ENCODE measurements at places on chromosomes 6 and 20.

GRCh38 chr20:51687108-51687507, 81.1 kb downstream of the ATP9A start:
- no peak for DNase-seq

DNA sequence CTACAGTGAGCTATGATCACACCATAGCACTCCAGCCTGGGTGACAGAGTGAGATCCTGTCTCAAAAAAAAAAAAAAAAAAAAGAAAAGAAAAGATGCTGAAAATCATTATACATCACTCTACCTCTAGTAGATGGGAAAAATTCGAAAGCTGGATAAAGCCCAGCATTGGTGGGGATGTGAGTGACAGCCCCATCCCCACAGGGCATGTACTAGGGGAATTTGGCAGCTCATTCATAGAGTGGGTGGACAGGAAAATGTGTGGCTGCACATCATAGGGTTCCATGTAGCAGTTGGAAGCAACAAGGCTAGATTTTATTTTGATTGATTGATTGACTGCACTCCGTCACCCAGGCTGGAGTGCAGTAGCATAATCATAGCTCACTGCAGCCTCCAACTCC, 42.0 kb downstream of the MRPL14 start:
- DNase-seq = no peak

DNA sequence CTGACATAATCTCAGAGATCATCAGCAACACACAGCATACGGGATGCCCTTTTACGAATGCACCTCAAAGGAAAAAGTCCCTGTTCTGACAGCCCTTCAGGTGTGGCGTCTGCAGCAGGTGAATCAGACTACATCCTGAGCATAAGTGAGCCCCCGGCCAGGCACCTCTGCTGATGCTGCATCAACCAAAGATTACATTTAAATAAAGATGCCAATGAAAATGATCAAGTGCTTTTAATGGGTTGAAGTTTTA, 58.7 kb downstream of the INSM1 start:
- DNase-seq = no peak

GRCh38 chr6:119476554-119476953, 127.0 kb upstream of the MAN1A1 start:
- no peak for DNase-seq

DNA sequence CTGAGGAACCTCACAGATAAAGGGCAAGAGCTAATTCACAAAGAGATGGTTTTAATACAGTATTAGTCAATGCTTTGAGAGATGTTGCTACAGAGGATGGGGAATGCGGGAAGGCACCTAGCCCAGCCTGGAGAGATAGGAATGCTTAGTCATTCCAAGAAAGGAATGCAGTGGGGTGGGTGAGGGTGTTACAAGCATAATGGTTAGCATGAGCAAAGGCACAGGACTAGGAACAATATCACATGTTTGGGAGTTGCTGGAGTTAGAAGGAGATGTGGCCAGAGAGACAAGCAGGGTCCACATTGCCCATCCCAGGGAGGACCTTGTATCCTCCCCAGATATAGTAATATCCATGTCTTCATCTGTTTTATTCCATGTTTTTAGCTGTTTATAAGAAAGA, 107.0 kb upstream of the OGFRL1 start:
- DNase-seq = no peak

- no peak for DNase-seq
Measured at GRCh38 chr20:19079536-19080299, 132.7 kb upstream of the SLC24A3 start.

DNA sequence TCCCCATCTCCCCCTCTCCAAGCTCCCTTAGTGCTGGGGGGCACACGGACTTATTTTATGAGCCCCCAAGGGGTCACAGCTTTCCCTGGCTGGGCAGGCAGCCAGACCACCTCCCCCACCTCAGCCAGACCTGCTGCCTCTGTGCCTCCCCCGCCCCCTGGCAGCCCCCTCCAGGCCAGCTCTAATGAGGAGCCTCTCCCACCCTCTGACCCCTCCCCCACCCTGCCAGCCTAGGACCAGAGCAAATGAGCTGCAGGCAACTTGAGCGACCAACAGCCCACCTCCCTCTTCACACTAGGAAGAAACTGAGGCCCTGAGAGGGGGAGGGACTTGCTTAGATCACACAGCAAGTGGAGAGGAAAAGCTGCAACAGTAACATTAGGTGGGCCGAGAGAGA, 1.9 kb downstream of the GDF5 start:
- DNase-seq = no peak

- DNase-seq = no peak
Measured at GRCh38 chr6:160428069-160428430, 79.9 kb downstream of the SLC22A3 start.

GRCh38 chr6:87944541-87944954, 103.1 kb upstream of the SPACA1 start:
- no peak for DNase-seq

DNA sequence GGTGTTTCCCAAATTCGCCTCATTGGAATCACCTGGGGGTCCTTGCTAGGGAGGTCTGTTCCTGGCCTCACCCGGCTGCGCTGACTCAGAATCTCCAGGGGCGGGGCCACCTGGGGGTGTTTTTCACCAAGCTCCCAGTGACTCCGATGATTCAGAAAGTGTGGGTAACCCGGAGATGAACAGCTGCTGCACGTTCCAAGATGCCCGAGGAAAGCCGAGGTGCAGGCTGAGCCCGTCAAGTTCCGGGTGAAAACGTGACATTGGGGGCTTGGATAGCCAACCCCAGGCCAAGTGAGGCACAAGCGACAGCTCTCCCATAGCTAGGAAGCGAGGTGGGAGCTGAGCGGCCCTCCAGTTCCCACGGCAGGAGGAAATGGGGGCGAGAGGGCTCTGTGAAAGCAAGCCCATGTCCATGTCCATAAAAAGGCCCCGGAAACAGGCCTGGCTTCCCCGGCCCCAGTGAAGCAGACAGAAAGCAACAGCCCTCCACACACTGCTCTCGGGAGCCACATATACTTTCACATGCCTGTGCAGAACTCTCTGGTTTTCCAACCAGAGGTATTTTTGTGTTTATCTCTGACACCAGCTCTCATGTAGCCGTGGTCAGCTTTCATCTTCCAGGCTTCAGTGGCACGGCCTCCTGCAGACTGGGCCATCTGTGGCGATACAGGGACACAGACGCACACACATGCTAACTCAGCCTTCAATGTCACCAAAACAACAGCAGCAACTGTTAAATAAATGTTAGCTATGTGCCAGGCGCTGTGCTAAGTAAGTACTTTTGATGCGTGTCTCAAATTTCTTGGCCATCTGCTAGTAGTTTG, 90.7 kb upstream of the CCDC28A start:
- no peak for DNase-seq

DNA sequence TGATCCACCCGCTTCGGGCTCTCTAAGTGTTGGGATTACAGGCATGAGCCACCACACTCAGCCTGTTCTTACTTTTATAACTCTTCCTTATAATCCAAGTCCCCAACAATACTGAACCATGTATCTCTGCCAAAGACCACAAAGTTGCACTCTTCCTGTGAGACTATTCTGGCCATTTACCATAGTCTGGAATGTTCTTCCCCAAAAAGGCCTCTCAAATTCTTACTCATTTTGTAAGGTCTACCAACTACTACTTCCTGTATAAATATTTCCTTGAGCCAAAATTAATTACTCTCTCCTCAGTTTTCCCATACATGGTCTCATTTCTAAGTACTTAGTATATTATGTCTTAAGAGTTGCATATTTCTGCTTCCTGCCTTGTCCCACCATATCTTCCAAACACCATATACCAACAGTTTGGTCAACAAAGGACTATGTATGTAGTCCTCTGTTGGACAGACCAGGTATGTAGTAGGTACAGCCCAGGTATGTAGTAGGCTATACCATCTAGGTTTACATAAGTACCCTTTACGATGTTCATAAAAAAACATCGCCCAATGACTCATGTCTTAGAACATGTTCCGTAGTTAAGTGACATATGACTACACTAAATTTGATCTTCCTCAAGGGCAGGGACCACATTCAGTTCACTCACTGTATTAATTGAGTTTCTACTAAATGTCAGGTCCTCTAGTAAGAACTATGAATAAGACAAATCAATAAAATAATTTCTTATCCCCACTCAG, 22.0 kb downstream of the RANBP9 start:
- no peak for DNase-seq

DNA sequence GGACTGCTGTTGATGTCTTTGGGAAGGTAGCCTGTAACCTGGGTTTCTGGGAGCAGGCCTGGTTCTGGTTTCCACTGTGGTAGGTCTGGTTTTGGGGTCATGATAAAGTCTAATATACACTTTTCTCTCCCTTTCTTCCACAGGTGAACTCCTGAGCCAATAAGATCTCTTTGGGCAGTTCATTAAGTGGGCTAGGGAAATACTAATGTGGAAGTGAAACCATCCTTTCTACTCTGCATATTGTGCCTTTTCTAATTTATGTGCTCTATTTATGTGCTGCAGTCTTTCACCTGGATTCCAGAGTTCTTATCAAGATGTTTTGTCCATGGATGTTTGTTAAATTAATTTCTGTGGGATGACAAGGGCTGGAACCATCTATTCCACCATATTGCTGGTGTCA, 165.7 kb upstream of the PTPRK start:
- DNase-seq = no peak

DNA sequence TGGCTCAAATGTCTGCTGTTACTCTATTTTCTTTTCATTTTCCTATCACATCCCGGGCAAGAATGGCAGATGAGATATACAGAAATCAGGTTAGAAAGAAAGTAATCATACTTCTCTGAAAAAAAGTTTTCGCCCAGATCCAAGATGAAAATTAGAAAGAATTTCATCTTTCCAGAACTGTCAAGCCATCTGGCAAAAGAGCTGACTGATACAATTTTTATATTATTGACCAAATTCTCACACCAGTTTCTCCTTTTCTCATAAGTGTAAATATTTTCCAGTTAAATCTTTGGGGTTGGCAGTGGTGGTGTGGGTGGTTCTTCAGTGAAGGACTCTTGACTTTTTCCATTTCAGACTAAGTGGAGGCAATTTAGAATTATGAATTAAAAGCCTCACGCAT, 371.9 kb downstream of the CD83 start:
- no peak for DNase-seq

GRCh38 chr20:5835321-5835821, 85.2 kb downstream of the SHLD1 start:
- DNase-seq = no peak

- no peak for DNase-seq
Measured at GRCh38 chr6:33757906-33758305, 11.2 kb upstream of the IP6K3 start.

GRCh38 chr6:292506-293192, 362 bp downstream of the DUSP22 start:
- no peak for DNase-seq

DNA sequence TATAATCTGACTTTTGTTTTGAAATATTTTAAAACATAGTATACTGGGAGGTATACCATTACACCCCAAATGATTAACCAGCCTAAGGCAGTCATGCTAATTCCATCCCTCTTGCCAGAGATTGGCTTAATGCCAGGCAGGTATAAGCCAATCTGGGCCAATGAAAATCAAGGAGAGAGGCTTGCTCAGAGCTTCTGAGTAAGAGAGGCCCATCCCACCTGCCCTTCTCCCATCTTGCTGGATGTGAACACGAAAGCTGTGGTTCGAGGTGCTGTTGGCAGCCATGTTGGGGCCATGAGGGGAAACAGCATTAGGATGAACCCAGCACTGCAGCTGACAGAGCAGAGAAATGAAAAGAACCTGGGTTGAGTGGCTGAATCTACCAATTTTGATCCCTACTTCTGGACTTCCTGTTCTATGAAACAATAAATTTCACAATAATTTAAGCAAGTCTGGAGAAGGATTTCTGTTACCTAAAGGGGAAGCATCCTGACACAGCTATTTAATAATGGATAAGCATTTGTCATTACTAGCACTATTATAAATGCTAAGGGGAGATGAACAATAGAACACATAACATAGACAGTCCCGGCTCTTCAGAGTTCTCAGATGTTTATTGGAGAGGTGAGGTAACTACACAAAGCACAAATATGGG, 152.3 kb downstream of the CDC5L start:
- no peak for DNase-seq

DNA sequence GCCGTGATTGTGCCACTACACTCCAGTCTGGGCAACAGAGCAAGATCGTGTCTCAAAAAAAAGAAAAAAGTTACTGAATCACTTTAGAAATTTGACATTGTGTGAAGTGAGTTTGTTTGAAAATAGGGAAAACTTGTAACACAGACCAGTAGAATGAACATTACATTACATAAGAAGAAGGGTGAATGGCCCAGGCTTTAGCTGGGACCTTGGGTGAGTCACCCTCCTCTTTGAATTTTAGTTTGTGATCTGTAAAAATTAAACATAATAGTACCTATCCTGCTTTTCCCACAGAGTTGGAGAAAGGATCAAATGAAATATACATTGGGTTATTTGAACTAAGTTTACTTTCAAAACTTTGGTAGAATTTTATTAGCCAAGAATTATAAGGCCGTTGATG, 56.3 kb downstream of the KCNS1 start:
- DNase-seq = no peak

DNA sequence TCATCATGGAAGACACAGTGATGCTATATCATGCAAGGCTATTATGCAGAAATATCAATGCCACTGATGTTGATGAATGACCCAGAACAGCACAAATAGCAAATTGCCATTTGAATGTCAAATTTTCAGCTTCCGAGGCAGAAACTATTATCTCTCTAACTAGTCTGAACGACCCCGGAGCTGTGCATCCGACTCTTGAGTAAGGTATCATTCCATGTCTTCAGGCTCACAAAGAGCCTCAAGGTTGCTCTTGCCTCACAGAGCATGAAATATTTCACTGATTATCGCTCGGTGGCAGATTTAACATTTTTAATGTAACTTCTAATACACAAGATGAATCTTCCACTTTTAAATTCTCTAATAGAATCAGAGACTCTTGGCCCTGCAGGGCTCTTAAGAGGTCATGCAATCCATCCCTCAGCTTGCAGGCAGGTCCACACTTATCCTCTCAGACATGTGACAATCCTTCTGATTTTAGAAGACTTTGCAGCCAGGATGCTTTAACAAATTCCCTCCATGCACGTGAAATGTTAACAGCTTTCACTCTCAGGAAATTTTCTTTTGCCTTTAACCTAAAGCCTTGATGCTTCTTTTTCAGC, 221.0 kb downstream of the FRK start:
- DNase-seq = no peak

DNA sequence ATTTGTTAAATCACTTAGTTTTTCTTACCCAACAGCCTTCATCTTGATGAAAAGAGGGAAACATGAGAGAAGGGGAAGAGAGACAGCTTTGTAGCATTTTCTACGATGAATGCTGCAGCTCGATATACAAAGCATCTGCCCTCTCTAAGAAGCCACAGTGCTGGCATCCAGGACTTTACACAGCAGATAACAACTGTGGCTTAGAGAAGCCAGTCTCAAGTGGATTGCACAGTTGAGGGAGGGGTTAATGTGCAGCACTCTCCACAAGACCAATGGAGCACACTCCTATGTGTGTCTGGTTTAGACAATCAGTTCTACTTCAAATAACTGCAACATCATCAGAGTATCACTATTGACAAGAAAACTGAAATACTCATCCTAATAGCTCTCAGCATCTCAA, 5.8 kb downstream of the C6orf120 start:
- no peak for DNase-seq

GRCh38 chr6:125549202-125549884, 200.1 kb upstream of the HEY2 start:
- no peak for DNase-seq

Measured in NCI-H1436 (cell line).